LNCaP clone FGC (cell line): ENCODE measurements at places on chromosomes 3 and 15.
A peak's percentile ranks its signal among the peaks of the same experiment; 100 is the strongest.

DNA sequence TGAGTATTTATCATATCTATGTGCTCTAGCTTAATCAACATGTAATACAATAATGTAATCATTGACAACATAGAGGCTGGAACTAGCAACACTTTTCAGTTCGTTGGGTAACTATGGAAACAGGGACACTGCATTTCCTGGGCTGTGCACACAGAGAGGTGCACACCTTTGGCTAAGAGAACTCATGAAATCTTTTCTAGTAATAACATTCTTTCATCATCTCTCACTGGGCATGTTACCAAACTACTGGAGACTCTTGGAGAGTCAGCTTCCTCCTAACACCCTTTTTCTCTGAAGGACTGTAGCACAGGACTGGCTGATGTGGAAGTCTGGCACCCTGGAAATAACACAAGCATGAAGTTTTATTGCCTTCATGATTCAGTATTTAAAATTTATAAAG lies 135.6 kb downstream of the KCNMB2 start:
- peak; percentile 62 for DNase-seq

DNA sequence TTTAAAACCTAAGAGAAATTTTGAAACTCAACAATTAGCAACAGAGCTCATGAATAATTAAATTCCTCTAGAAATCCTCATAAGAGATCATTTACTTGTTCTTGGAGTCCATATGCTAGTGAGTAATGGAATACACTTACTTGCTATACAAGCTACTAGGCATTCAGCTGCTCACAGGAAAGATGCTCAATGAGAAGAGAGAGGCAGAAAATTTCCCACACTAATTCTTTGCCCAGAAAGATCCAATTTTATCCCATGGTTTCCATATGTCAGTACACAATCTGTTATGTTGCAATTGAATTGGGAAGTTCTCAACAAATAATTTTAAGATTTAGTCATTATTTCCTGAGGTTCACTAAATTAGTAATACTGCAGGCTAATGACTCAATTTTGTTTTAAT lies 310.4 kb downstream of the RYR3 start:
- no peak for DNase-seq

DNA sequence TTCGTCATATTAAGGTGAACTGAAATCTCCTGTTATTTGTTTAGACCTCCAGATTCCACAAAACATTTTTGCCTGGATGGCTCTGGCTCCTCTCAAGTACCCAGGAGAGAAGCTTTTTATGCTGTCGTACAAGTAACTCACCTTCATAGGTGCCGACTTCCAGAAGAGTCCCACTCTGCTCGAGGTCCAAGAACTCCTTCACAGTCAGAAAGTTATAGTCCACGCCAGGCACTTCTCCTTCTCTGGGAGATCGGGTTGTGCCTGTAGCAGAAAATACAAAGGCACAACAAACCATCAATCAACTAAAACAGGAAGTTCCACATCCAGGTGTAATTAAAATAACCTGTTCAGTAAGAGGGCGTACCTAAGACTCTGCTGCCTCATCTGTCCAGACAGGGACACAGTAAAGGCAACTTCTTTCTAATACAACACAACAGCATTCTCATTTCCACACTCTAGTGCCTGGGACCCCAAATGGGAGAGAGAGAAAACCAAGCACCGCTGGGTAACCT lies 545.3 kb downstream of the MAGI1 start:
- DNase-seq: no peak

DNA sequence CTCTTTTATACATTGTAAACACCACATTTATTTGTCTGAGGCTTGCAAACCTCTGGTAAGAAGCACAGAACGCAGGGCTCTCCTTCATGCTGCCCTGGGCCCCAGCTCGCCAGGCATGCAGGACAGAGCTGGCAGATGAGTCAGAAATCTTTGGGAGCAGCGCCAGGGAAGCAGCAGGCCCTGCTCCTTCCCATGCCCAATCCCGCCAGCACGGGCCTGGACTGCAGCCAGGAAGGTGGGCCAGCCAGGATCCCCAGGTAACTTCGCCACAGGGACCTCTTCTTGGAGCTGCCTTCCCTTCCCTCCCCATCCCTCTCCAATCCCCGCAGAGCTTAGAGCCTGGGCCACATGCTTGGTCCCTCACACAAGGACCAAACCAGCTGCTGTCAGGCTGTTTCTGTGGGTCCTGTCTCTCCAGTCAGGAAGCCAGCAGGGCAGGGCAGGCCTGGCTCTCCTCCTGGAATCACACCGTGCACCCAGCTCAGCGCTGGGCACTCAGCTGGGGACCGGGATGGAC lies 8.8 kb downstream of the STOML1 start:
- DNase-seq: no peak

DNA sequence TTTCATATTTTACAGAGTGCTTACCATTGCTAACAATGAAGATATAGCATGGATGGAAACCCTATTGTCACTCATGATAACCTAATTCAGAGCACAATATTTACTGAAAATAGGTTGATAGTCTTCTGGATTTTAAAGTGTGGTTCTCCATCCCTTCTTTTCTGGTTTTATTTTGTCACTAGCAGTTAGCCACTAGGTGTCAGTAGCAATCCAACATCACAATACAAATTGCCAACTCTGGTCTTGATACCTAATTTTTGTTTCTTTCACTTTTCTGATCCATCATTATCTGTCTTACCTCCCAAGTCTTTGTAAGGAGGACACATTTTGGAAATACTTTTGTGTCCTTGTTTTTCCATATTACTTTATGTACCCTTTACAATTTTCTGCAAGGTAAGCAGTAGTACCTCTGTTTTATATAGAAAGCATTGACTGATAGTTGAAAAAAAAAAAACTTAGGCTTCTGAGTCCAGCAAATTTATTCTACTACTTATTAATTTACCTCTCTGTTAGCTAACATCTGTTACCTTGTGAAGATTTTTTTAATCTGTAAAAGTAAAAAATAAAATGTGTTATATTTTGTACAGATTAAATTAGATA lies 28.3 kb upstream of the CRYBG3 start:
- peak; percentile 50 for DNase-seq

GRCh38 chr3:149186219-149186618 lies 35.4 kb downstream of the CP start:
- no peak for DNase-seq

- no peak for DNase-seq
These were observed 199.6 kb upstream of the SEMA6D start for GRCh38 chr15:47517737-47518136.

DNA sequence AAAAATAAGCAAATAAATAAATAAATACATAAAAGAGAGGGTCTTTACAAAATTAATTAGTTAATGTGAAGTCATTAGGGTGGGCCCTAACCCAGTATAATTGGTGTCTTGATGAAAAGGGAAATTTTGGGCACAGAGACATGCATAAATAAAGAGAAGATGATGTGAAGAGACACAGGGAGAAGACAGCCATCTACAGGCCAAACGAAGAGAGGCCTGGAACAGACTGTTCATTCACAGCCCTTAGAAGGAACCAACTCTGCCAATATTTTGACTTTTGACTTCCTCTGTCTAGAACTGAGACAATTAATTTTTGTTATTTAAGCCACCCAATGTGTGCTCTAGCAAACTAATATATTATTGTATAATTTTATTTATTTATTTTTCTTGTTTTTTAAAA lies 29.6 kb upstream of the SELENOK start:
- no peak for DNase-seq

GRCh38 chr3:159902546-159903314 lies 85.9 kb upstream of the IL12A start:
- DNase-seq: no peak
